ENCODE measurements at places on chromosomes 16 and 17.

- DNase-seq, result peak; percentile 74
Observed at GRCh38 chr17:61416540-61417363, 17.1 kb downstream of the TBX2 start.

- DNase-seq, result no peak
Observed at GRCh38 chr17:58789160-58789559, 33.5 kb downstream of the PPM1E start.

GRCh38 chr17:3276126-3276525 is 22.0 kb downstream of the OR3A1 start:
- DNase-seq, result no peak

DNA sequence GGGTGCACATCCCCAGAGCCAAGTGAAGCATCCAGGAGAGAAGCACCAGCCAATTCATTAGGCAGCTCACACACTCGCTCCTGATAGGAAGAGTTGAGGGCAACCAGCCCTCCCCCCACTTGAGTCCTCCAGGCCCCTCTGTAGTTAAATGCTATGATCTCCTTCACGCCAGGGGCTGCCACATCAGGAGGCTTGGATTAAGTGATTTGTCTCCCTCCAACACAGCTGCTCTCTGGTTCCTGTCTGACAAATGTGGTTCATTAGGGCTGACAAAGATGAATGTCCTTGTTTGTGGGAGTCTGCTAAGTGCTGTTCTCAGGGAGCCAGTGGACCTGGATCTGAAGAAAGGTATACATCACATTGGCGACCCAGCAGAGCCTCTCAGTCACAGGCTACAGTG is 94.5 kb upstream of the WSCD1 start:
- DNase-seq, result no peak

- peak; percentile 74 for DNase-seq
Observed at GRCh38 chr17:3915995-3916696, at the start of gene P2RX1. Gene P2RX1, minus strand, starts transcription at chr17:3916465. Its CDS starts 240 bp downstream, at chr17:3916225.

- no peak for DNase-seq
Observed at GRCh38 chr16:51111759-51112158, 39.3 kb downstream of the SALL1 start.

DNA sequence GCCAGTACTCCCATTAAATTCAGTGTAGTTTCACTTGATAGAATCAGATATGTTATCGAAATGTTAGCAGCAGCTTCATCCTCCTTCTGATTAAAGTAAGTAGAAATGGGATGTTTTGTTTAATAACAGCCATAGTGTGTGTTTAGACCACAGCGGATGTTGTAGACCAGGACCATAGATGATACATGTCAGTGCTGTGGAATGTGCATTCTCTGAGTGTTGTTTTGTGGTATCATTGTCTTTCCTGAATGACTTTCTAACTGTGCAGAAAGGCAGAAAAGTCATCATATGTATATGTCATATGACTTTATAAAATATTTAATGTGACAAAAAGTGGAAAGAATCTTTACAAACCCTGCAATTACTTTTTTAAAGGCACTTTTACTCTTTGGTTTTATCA is 55.6 kb downstream of the CYLD start:
- DNase-seq, result no peak

- no peak for DNase-seq
Observed at GRCh38 chr16:55257966-55258613, 65.9 kb upstream of the IRX6 start.

GRCh38 chr17:30436729-30437128 is 40.5 kb upstream of the GOSR1 start:
- no peak for DNase-seq

- no peak for DNase-seq
Observed at GRCh38 chr17:82686366-82687324, 11.9 kb downstream of the RAB40B start.

DNA sequence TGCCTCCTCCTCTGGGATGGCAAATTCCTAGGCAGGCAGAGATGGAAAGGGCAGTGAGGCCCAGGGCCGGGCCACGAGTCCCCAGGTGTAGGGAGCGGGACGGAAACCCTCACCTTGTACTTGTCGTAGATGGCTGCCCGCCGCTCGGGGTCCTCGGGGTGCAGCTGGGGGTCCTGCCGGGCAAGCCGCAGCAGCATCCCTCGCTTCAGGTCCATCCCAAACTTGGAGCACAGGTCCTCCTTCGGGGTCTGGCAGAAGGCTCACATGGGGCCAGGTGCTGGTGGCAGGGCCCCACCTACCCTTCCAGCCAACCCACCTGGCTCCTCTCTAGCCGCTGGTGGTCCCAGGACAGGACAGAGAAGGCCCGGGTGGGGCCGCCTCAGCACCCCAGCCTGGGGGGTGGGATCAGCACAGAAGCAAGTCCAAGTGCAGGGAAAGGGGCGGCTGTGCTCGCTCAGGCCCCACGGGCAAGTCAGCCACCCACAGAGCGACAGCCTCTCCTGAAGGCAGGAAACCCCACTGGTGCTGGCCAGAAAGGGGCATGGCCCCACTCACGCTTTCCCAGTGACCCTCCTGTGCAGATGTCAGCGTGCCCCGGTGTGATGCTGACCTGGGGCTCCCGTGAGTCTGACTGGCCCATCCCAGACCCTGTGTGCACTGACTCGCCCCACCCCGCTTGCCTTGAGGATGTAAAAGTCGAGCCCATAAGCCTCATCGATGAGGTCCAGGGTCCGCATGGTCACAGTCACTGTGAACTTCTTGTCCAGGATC is 1.8 kb downstream of the MRPL28 start:
- DNase-seq, result no peak

GRCh38 chr17:44913676-44914075 is 1.6 kb downstream of the GFAP start:
- DNase-seq, result no peak

DNA sequence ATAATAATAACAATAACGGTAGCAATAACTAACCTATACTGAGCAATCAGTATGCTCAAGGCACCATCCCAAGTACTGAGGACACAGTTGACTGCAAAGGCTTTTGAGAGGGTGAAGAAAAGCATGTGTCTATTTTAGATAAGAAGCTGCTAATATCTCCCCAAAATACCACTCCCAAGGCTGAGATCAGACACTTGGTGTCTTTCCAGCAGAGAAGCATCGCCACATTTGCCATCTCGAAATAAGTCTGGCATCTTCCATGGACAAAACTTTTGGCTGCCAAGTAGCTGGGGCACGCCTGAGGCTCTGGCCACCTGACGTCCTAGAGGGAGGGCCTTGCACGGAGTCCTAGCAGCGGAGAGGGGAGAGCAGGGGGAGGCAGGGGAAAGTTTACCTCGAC is 39.0 kb downstream of the ZNF423 start:
- no peak for DNase-seq

GRCh38 chr17:33145941-33146340 is 147.2 kb downstream of the ASIC2 start:
- DNase-seq, result no peak

DNA sequence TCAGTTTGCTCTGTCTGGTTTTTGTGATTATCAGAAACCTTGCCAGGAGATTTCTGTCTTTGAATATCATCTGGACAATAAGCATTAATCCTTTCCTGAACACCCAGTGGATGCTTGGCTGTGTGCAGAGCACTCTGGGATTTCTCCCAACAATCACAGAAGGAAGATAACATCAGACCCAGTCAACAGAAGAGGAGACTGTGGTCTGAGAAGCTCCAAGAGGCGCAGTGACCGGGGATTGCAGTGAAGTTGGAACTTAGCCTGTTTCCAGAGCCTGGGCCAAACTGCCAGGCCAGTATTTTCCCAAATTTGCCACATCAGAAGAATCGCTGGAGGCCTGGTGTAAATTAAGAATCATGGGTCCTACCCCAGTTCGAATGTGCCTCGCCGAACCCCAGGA is 264.7 kb downstream of the C16orf95 start:
- no peak for DNase-seq

DNA sequence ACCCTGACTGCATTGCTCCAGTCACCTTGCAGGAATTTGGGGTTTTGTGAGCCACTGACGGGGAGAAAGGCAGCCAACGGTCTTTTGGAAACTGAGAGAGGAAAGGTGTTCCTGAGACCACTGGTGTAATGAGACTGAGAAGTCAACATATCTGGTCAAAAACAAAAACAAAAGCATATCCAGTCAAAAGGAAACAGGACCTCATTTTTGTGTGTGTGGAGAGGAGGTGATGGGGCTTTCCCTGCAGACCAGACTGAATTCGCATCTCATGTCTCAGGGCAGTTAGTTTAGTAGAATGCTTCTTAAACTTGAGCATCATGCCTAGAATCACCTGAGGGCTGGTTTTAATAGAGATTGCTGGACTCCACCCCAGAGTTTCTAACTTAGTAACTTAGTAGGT is 198.4 kb downstream of the COPRS start:
- DNase-seq, result no peak

DNA sequence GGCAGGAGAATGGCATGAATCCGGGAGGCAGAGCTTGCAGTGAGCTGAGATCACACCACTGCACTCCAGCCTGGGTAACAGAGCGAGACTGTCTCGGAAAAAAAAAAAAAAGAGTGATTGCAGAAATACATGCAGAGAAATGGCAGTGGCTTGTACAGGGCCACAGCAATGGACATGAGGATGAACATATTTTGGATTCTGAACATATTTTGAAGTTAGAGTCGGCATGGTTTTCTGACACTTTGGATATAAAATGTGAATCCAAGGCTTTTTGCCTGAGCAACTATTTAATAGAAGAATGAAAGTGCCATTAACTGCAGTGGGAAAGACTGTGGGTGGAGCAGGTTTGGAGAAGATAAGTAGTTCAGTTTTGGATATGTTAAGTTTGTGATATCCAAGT is 35.8 kb downstream of the CPD start:
- no peak for DNase-seq

GRCh38 chr17:44787271-44787940 is 28.6 kb downstream of the ADAM11 start:
- no peak for DNase-seq

- DNase-seq, result no peak
Observed at GRCh38 chr17:37116671-37117185, 168.0 kb downstream of the AATF start.

DNA sequence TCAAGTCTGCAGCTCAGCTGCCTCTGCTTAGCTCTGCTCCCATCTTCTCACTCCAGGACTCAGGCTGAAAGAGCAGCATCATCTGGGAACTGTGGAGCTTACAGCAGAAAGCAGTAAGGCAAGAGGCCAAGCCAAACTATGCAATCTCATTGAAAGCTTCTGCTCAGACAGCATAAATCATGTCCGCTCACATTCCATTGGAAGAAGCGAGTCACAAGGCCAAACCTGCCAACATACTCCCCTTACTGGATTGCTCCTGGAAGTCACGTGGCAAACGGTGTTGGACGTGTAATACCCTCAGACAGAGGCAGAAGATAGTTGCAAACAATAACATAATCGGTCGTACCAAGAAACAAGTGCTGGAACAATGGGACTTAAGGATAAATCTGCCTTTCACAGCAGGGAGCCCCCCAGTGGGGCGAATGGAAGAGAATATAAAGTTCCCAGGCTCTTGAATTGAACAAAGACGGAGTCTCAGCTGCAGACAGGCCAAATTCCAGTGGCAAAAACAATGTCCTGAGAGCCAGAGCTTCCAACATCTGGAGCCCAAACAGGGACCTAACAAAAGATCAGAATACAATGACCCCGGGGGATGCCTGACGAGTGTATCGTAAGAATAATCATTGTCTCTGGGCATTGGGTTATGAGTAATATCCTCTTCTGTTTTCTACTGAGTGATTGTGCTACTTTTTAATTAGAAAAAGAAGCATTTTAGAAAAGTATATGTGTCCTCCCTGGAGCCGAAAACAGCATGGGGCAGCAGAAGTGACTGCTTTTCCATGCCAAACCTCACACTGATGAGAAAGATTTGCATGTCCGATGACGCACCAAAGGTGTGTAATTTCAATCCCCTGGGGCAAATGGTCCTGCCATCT is 68.4 kb downstream of the CMC2 start:
- no peak for DNase-seq

GRCh38 chr17:4147751-4148310 is 4.8 kb downstream of the CYB5D2 start:
- no peak for DNase-seq

- DNase-seq, result peak; percentile 34
Observed at GRCh38 chr17:49996495-49997300, 1.7 kb upstream of the DLX3 start.

GRCh38 chr17:75504347-75505151 is 10.8 kb downstream of the CASKIN2 start:
- DNase-seq, result peak; percentile 46

DNA sequence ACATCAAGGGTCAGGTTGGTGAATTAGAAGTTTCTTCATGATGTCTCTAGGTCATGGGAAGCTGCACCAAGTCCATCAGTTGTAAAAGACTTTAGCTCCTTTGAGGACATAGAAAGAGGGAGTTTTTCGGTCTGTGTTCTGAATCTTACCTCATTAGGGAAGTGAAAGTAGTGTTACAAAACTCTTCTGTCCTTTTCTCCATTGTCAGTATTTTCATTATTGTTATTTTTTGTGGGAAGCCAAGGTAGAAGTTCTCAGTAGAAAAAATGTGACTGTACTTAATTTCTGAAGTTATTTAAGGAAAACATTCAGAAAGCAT is 24.2 kb downstream of the MAP3K3 start:
- DNase-seq, result peak; percentile 26

DNA sequence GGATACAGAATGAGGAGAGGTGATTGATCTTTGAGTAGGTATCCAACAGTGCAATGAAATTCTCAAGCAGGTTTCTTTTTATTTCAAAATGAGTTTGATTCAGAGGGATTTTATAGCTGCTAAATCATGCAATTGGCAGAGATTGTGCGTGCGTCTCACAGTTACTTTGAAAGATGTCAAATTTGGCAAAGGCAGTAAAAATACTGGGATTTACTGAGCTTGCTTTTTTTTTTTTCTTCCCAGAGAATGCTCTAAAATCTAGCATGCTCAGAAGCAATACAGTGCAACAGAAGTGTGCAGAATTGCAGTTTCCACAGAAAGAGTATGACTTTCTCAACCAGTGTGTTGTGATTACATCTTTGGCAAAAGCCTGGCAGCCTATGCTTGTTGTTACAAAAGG is 410.7 kb upstream of the GOT2 start:
- no peak for DNase-seq

GRCh38 chr16:59558679-59559078 is 824.6 kb upstream of the GOT2 start:
- no peak for DNase-seq

- no peak for DNase-seq
Observed at GRCh38 chr17:61393550-61393903, 6.1 kb upstream of the TBX2 start.

DNA sequence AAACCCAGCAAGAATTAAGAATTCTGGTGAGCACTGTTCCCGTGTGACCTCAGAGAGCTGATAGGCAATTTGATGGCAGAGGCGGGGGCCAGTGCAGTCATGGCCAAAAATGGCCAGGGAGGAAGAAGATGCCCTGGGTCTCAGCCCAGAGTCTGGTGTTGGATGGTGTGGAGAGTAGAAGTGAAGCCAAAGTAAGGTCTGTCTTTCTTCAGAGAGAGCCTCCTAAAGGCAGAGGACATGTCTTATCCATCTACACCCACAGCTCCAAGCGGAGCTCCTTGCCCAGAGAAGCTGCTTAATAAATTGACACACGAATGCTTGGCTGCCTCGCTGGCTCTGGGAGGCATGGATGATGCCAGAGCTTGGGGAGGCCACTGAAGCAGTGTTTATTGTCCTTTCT is 19.7 kb upstream of the ZNF652 start:
- DNase-seq, result no peak

All from MM.1S (cell line).